ENCODE measurements at places on chromosomes 12 and 14. TPM values are rescaled to one million over a fixed set of nuclear protein-coding genes. Genes with fewer than 3 reads are reported as not detected.

GRCh38 chr12:59626382-59626781, 30.6 kb downstream of the SLC16A7 start:
- H3K36me3 ChIP-seq = no peaks in the 10 kb centered on the region
- no peaks in the 10 kb centered on the region for H3K27me3 ChIP-seq
- H3K27ac ChIP-seq = no peak overlapping the region
- DNase-seq = no peak
- H3K4me3 ChIP-seq = no peak overlapping the region
- H3K4me1 ChIP-seq = peaks cover 30% of the 10 kb centered on the region

DNA sequence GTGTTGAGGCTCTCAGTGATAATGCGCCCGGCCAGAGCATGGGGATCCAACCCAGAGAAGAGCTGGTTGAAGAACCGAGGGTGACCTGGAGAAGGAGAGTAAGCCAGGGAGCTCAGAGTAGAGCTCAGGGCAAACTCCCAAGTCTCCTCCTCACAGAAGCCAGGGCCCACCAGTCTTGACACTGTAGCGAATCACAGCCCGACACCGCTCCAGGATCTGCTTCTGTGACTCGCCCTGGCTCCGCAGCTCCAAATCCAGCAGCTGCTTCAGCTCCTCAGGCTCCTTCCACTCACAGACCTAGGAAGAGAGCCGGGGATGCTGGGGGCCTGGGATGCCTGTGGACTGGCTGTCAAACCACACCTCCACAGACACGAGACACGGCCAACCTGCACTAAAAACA, 8.2 kb upstream of the ZNF740 start:
- H3K36me3 ChIP-seq = peaks cover 33% of the 10 kb centered on the region
- no peak overlapping the region for H3K4me3 ChIP-seq
- no peak overlapping the region for H3K27ac ChIP-seq
- peaks cover 8% of the 10 kb centered on the region for H3K4me1 ChIP-seq

DNA sequence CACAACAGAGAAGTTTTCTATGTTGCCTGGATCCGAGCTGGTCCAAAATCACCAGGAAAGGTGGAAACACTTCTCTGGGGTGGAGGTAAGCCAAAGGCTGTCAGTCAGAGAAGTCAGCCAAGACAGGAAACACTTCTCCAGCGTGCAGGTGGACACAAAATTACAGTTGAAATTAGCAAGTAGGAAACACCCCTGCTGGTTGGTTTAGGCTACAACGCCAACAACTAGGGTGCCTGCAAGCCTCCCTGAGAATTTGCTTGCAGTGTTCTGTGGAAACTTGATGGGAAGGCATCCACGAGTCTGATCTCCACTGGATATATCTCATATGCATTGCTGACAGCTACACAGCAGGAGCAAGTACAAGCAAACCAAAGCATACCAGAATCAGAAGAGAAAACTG, 600.5 kb downstream of the RERGL start:
- no peaks in the 10 kb centered on the region for H3K4me1 ChIP-seq
- H3K27ac ChIP-seq = no peak overlapping the region
- no peak overlapping the region for H3K4me3 ChIP-seq
- no peaks in the 10 kb centered on the region for H3K36me3 ChIP-seq
- DNase-seq = no peak

DEPDC4 gene
- 0.47 TPM for total RNA-seq

C14orf39 gene
- total RNA-seq = not detected

DNA sequence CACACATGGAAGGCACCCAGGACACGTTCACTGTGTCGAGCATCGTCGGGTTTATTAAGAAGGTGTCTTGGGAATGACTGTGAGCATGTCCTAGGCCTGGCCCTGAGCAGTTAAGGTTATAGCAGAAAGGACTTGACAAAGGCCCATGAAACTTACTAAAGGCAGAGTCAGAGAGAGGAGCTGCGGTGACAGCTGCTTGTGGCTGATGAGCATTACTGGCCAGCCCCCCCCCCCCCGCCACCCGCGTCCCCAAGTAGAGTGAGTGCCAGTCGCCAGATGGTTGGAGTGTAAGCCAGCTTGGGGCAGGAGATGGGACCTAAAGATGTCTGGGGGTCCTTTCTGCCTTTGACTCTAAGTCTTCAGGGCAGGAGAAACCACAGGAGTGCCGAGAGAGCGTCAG, 169.9 kb downstream of the TSPAN9 start:
- H3K36me3 ChIP-seq = peaks cover 5% of the 10 kb centered on the region
- no peak overlapping the region for H3K4me3 ChIP-seq
- peak overlapping the region; percentile 96 for H3K27ac ChIP-seq

Measured in left ventricle myocardium inferior (tissue), 1 donor.